ENCODE measurements at places on chromosomes 2 and 18. TPM values are rescaled to one million over a fixed set of nuclear protein-coding genes. Genes with fewer than 3 reads are reported as not detected.

Gene TEX44
- total RNA-seq: not detected

Gene HOXD12
- not detected for total RNA-seq

Gene RBMS1
- 119 TPM for total RNA-seq

Gene LOXL3
- total RNA-seq: 18.6 TPM

Gene CD207
- not detected for total RNA-seq

Gene WDR35
- 10.1 TPM for total RNA-seq

Gene CRYGC
- not detected for total RNA-seq

Gene OLA1
- total RNA-seq: 83.7 TPM

Gene LGALSL
- 17.7 TPM for total RNA-seq

Gene TSGA10
- 0.72 TPM for total RNA-seq

Gene TDRD15
- total RNA-seq: not detected

Gene RGPD8
- 0.56 TPM for total RNA-seq

Gene KCNF1
- total RNA-seq: 0.26 TPM

Gene UPP2
- not detected for total RNA-seq

Gene RALB
- 48.4 TPM for total RNA-seq

Gene SP140L
- 4.0 TPM for total RNA-seq
